Ascending aorta (tissue), 2 donors: ENCODE measurements at places on chromosomes 1 and 21.

- peaks cover 48% of the 10 kb centered on the region for H3K4me1 ChIP-seq
- H3K4me3 ChIP-seq = peak overlapping the region; percentile 25
- no peaks in the 10 kb centered on the region for H3K27me3 ChIP-seq
- no peak for DNase-seq
- peak overlapping the region; percentile 90 for H3K27ac ChIP-seq
Measured at GRCh38 chr1:109391626-109392025, 6.1 kb downstream of the SORT1 start.

DNA sequence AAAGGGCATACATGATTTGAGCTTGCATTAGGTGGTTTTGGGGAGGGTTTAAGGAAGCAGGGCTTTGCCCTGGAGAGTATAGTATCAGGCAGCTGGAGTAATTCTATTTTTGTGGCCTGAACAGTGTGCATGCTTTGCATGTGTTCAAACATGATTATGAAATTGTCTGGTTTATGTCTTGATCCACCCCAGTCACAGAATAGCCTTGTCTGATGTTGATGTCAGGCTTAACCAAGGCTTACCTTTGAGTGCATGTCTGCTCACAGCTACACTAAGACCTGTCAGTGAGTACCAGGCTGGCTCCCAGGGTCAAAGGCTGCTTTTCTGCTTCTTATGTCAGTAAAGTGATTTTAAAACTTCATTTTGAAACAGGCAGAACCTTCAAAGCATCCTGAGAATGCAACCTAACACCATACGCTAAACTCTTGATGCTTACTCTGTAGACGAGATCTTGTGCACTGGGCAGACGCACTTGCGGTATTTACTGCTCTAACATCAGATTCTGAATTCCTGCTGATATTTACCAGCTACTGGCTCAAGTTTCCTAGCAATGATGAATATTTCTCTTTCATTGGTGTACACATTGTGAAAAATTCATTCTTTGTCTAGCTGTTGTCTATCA lies 78.9 kb downstream of the MAP3K21 start:
- no peak overlapping the region for H3K27ac ChIP-seq
- no peaks in the 10 kb centered on the region for H3K4me1 ChIP-seq
- no peak overlapping the region for H3K4me3 ChIP-seq
- DNase-seq = no peak

GRCh38 chr1:226123212-226123560 lies 60.7 kb downstream of the H3-3A start:
- H3K36me3 ChIP-seq = no peaks in the 10 kb centered on the region
- DNase-seq = no peak
- H3K4me3 ChIP-seq = no peak overlapping the region
- no peak overlapping the region for H3K27ac ChIP-seq

- H3K27me3 ChIP-seq = no peaks in the 10 kb centered on the region
- DNase-seq = no peak
- H3K4me3 ChIP-seq = no peak overlapping the region
- no peak overlapping the region for H3K27ac ChIP-seq
- H3K4me1 ChIP-seq = no peaks in the 10 kb centered on the region
- no peaks in the 10 kb centered on the region for H3K36me3 ChIP-seq
Measured at GRCh38 chr1:65512967-65513780, 92.7 kb downstream of the LEPR start.

GRCh38 chr1:118486199-118486598 lies 301.2 kb upstream of the SPAG17 start:
- no peaks in the 10 kb centered on the region for H3K4me1 ChIP-seq
- H3K4me3 ChIP-seq = no peak overlapping the region
- H3K27me3 ChIP-seq = no peaks in the 10 kb centered on the region

DNA sequence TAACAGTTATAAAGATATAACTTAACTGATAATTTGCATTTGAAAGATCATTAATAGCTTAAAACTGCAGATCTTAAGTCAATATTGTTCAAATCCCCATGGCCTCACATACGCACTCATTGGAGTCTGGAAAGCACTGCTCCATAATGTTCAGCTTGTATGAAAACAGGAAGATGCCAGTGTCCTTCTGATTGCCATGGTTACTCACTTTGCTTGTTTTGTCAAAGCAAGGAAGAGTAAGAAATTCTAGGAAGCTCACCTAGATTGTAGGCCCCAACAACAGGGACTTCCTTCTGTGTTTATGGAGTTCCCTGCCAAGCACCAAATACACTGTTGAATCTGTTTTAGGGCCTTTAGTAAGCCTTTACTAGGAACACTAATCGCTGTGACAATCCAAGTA lies 10.9 kb downstream of the GAS5 start:
- H3K36me3 ChIP-seq = peaks cover 31% of the 10 kb centered on the region
- no peaks in the 10 kb centered on the region for H3K27me3 ChIP-seq
- no peaks in the 10 kb centered on the region for H3K4me1 ChIP-seq
- no peak overlapping the region for H3K4me3 ChIP-seq

GRCh38 chr1:95230768-95231191 lies 3.2 kb upstream of the RWDD3 start:
- H3K4me3 ChIP-seq = no peak overlapping the region
- H3K36me3 ChIP-seq = no peaks in the 10 kb centered on the region
- peaks cover 8% of the 10 kb centered on the region for H3K4me1 ChIP-seq
- DNase-seq = no peak

DNA sequence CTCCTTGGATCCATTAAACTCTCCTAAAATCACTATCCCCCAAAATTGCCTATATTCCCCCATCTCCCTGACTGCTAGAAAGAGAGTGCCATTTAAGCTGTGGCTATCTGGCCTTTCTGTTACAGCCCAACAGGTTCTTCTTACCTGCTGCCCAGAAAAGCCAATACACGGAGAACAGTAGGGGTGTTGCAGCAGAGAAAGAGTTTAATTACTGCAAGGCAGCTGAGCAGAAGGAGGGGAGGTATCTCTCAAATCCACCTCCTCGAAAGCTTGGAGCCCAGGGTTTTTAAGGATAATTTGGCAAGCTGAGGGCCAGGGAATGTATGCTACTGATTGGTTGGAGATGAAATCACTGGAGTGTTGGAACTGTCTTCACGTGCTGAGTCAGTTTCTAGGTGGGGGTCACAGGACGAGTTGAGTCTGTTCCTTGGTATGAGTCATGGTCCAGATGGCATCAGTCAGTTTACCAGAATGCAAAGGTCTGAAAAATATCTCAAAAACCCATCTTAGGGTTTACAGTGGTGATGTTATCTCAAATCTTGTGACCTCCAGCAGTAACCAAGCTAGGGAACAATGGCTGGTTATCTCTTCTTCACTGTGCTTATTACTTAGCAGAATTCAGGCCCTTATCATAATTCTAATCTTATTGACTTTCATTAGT lies 89.8 kb downstream of the SMYD3 start:
- no peaks in the 10 kb centered on the region for H3K36me3 ChIP-seq
- DNase-seq = no peak
- no peak overlapping the region for H3K27ac ChIP-seq
- no peaks in the 10 kb centered on the region for H3K4me1 ChIP-seq
- no peak overlapping the region for H3K4me3 ChIP-seq

- peaks cover 81% of the 10 kb centered on the region for H3K36me3 ChIP-seq
- peaks cover 13% of the 10 kb centered on the region for H3K4me1 ChIP-seq
- H3K4me3 ChIP-seq = no peak overlapping the region
- no peak for DNase-seq
Measured at GRCh38 chr1:17653728-17654351, 101.3 kb upstream of the ACTL8 start.

DNA sequence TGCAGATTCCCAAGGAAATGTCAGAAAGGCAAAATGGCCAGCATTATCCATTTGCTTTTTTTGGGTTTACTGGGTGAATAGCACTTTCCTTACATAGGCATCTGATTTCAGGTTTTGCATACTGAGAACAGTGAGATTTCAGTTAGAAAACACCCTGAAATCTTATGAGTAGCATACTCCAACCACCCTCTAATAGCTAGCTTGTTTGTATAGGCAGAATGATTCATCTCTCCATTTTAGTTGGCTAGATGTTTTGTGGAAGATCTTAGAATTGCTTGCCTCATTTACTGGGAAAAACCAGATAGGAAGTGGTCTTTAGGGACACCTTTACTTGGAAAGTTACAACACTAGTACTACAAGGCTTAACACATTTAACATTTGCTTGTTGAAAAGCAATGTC lies 10.4 kb downstream of the KYAT3 start:
- DNase-seq = no peak
- no peak overlapping the region for H3K4me3 ChIP-seq
- H3K4me1 ChIP-seq = peaks cover 16% of the 10 kb centered on the region
- H3K36me3 ChIP-seq = peaks cover 7% of the 10 kb centered on the region
- no peaks in the 10 kb centered on the region for H3K27me3 ChIP-seq
- no peak overlapping the region for H3K27ac ChIP-seq

- no peaks in the 10 kb centered on the region for H3K4me1 ChIP-seq
- no peak overlapping the region for H3K4me3 ChIP-seq
- H3K27ac ChIP-seq = no peak overlapping the region
- H3K36me3 ChIP-seq = no peaks in the 10 kb centered on the region
- H3K27me3 ChIP-seq = no peaks in the 10 kb centered on the region
Measured at GRCh38 chr1:208115924-208116640, 128.1 kb downstream of the PLXNA2 start.
